Foreskin fibroblast (primary cell): ENCODE measurements at places on chromosomes 12 and 14.

GRCh38 chr12:47391566-47391965 lies 311.8 kb upstream of the AMIGO2 start:
- DNase-seq: no peak

DNA sequence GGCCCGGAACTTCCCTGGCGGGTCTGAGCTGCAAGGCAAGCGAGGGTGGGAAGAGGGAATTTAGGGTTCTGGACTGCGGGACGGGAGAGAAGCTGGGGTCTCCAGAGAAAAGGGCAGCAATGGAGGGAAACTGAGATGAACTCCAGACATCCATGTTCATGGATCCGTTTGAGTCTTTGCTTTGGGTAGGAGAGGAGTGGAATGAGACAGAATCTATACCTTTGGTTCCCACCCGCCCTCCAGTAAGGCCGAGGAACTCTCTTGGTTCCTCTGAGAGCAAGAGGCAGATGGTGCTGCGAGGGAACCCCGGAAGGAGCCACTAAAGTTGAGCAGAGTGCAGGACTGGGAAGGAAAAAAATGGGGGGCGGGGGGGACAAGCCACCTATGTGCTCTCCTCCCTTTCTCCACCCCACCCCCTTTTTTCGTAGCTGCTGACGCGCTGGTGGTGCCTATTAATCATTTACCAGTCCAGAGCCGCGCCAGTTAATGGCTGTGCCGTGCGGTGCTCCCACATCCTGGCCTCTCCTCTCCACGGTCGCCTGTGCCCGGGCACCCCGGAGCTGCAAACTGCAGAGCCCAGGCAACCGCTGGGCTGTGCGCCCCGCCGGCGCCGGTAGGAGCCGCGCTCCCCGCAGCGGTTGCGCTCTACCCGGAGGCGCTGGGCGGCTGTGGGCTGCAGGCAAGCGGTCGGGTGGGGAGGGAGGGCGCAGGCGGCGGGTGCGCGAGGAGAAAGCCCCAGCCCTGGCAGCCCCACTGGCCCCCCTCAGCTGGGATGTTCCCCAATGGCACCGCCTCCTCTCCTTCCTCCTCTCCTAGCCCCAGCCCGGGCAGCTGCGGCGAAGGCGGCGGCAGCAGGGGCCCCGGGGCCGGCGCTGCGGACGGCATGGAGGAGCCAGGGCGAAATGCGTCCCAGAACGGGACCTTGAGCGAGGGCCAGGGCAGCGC lies 1.2 kb downstream of the SSTR1 start:
- DNase-seq: peak; percentile 87

DNA sequence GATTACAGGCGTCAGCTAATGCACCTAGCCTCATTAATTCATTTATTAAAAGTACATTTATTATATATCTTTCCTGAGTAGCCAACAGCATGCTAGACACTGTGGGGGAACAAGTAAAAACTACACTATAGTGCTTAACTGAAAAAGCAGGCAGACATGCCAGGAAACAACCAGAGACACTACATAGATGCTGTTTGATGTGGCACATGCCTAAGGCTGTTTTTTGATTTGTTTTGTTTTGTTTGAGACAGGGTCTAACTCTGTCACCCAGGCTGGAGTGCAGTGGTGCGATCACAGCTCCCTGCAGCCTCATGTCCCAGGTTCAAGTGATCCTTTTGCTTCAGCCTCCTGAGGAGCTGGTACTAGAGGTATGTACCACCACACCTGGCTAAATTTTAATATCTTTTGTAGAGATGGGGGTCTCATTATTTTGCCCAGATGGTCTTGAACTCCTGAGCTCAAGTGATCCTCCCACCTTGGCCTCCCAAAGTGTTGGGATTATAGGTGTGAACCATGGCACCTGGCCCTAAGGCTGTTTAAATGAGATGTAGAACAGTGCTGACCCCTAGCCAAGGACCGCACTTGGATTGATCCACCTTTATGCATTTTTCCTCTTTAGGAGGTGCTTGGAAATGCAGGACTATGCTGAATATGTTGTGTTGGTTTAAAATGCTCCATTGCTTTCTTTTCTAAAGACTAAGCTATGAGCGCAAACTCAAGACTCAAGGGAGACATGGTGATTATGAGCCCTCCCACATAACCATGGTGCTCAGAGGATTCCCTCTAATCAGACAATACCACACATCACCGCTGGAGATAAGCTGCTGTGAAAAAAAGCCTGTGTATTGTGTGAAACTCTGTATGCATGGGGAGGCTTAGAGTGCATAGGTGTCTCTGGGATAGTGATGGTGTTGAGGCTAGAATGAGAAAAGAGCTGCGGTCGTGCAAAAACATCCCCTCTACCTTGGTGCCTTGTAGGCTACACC lies 10.5 kb upstream of the C14orf93 start:
- no peak for DNase-seq

- peak; percentile 79 for DNase-seq
Observed at GRCh38 chr12:46676797-46677520, 148.8 kb downstream of the SLC38A4 start.

- DNase-seq: peak; percentile 9
Observed at GRCh38 chr12:89280833-89281538, 71.3 kb downstream of the DUSP6 start.

GRCh38 chr12:109291117-109291516 lies 18.0 kb downstream of the FOXN4 start:
- no peak for DNase-seq

DNA sequence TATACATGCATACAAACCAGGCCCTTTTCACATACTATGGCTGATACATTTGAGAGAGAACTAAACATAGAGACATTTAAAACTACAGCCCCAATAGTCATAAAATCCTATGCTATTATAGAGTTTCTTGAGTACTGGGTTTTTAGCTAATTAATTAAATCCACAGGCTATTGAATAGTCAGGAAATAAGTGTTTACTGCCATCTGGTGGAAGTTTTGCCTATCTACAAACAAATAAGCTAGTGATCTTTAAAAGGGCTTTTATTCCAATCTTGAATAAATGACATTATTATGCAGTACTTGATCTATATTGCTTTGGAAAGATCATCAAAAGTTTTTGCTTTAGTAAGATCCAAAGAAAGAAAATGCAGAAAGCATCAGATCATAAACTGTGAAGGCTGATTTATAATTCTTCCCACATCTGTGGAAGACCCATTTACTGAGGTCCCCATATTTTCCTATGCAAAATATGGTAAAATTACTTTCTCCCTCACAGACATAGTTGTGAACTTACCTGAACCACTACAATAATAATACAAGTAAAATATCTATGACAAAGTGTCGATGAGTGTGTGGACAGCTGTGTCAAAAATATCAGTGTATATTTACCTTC lies 131.3 kb downstream of the ITPR2 start:
- peak; percentile 25 for DNase-seq

DNA sequence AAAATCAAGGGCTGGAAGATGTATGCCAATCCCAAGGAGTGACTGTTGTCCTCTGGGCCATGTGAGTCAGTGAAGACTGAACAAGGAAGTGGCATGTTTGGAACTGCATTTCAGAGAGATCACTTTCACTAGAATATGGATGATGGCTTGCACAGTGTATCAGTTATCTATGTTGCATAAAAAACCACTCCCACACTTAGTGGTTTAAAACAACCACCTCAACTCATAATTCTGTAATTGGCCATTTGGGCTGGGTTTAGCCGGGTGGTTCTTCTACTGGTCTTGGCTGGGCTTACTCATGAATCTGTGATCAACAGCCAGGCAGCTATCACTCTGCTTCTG lies 15.4 kb downstream of the BDKRB1 start:
- DNase-seq: no peak

GRCh38 chr12:78853231-78853630 lies 11.3 kb upstream of the SYT1 start:
- no peak for DNase-seq

GRCh38 chr14:80959496-80959895 lies 4.1 kb downstream of the TSHR start:
- no peak for DNase-seq

DNA sequence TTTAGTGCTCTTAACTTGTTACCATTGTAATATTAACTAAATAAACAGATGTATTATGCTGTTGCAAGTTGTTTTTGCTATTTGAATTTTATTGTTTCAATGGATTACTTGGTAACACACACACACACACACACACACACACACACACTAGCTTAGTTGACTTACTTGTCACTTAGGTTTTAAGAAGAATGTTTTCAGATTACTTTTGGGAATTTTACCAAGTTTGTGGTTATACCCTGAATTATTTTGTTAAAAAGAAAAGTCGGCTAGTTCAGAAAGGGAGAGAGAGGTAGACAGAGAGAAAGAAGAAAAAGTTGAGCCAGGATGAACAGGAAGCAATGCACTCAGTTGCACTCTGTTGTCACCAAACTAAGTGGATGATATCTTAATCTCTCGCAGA lies 5.3 kb downstream of the SSTR1 start:
- no peak for DNase-seq

- peak; percentile 5 for DNase-seq
Observed at GRCh38 chr12:84411031-84411430, 501.6 kb downstream of the SLC6A15 start.

DNA sequence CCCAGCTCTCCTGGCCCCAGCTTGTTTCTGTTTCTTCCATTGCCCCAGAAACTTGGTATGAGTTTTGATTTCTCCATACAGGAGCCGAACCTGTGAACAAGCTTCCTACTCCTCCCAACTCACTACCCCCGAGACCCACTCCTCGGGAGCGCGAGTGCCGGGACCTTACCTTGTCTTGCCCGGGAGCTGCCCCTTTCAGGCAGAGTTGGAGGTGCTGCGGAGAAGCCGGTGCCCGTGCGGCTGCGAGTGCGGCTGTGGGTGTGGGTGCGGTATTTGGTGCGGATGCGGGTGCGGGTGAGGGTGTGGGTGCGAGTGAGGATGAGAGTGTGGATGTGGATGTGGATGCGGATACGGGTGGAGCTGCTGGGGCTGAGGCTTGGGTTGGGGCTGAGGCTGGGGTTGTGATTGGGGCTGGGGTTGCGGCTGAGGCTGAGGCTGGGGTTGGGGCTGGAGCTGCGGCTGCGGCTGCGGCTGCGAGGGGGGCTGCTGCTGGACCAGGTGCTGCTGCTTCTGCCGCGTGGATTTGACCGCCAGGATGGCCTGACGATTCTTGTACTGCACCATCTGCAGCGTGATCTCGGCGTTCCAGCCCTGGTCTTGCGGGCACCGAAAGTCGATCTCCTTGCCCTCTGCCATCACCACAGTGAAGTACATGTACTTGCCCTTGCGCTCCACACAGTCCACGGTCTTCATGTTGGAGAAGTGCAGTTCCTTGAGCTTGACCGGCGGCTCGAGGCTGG lies 1.1 kb downstream of the PHLDA1 start:
- DNase-seq: peak; percentile 59

DNA sequence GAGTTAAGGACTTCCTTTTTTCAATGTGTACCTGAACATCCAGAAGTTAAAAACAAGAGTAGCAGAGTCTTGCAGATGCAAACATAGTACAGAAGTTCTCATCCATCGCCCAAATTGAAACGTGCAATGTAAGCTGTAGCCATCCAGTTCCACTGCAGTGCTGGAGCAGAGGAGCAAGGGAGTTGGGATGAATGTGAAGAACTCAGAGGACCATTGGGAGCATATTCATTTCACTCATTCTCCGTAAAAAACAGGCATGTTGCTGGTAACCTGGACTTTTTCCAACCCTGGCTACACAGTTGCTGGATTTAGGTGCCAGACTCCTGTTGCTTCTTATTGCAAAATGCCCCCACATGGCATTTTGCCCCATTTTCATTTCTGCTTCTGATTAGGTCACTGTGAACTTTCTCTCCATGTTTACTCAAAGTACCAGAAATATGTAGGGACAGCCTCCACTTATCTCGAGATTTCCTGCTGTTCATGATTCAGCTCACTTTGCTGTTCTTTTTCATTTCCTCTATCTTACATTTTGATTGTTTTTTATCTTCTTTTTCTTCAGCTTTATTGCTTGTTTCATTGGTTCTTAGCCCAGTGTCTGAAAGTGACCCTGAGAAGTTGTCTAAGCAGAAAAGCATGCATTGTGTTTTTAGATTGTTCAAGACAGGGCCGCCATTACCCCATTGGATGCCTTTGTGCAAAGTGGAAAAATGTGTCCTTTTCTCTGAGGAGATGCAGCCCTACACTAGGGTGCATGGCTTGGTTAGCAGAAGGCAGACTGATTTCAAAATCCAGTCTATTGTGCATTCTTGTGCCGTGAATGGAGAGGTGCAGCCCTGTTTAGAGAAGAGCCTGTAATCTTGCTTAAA lies 109.0 kb upstream of the AMIGO2 start:
- DNase-seq: peak; percentile 77

DNA sequence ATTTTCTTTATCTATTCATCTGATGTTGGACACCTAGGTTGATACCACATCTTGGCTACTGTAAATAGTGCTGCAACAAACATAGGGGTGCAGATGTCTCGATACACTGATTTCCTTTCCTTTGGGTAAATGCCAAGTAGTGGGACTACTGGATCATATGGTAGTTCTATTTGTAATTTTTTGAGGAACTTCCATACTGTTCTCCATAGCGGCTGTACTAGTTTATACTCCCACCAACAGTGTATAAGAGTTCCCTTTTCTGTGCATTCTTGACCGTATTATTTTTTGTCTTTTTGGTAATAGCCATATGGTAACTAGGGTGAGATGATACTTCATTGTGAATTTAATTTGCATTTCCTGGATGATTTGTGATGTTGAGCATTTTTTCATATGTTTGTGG lies 71.8 kb downstream of the LRP6 start:
- DNase-seq: no peak

- no peak for DNase-seq
Observed at GRCh38 chr14:69877492-69877891, 1.7 kb upstream of the SMOC1 start.

DNA sequence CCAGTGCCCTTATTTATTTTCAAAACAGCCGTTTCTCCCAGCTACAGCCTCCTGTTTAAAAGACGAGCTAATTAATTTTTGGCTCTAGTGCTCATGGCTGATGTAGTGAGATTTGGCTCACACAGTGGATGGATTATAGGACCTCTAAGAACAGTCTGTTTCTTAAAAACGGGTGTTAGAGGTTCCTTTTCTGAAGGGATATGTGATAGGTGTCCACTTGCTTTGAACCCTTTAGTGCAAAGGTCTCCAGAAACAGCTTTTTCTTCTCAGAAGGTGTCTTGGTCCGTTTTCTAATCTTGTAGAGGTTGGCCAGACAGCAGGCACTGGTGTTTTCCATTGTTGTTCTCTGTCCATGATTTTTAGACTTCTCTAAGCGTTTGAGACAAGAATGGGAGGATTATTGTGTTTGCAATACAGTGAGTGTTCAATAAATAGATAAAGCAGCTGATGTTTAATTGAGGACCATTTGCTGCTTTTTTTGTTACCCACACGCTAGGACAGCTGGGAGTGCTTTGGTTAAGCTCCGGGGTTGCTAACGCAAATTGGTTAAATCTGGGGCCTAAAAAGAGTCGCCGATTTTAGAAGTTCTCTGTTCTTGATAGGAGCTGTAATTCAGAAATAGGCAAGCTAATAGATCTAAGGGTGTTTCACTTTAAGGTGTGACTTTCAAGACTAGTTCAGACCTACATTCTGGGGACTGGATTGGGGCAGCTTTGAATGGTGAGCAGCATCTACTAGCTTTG lies 1.0 kb downstream of the BORCS5 start:
- no peak for DNase-seq

GRCh38 chr12:44961887-44962286 lies 85.8 kb upstream of the NELL2 start:
- no peak for DNase-seq

DNA sequence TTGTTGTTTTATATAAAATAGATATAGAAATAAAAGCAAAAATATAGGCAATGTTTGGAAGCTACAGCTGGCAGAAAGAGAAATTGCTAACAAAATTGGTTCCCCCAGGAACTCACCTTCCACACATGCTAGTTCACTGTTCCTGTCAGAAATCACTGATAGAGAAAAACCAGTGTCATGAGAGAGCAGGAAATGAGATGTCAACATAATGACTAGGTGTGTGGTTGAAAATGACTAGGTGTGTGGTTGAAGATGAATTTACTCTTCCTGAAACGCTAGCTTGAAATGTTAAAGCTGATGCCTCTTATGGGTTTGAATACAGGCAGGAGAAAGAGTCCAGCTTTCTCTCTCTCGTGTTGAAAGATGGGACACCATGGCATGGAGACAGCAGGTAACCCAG lies 216.3 kb downstream of the C12orf42 start:
- DNase-seq: no peak
